ENCODE measurements at places on chromosomes 3 and 15.

GRCh38 chr15:34241376-34242330, 16.8 kb downstream of the EMC4 start:
- DNase-seq: peak; percentile 62

- no peak for DNase-seq
These were observed 36.0 kb downstream of the LEO1 start for GRCh38 chr15:51935466-51936104.

DNA sequence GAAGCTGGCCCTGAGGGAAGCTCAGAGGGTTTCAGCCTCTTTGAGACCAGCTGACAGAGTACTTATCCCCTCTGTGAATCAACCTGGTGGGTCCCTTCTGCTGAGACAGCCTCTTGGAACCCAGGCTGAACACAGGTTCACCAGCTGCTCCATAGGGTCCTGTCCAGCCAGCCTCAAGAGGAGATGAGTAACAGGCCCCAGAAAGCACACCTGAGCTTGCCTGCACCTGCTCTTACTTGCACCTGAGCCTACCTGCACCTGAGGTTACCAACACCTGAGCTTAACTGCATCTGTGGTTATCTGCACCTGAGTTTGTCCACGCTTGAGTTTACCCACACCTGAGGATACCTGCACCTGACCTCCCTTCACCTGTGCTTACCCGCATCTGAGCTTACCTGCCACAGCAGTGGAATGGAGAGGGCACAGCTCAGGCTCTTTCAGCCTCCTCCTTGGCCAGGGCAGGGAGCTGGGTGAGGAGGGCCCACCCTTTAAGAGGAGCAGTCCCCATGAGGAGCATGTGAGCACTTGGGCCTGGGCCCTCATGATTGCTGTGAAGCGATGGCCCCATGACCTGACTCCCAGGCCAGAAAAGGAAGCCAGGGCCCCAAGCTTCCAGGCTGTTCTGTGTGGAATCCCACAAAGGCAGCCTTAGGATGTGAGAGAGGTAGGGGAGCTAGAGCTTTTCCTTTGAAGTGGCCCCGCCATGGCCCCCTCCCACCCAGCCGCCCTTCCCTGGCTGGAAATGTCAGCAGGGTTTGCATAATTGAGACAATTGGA, at the start of gene TRPM1:
Gene TRPM1, minus strand, starts transcription at position 464 of the 777 bp plus-strand sequence. CDS start 20,370 bp downstream, outside the sequence.
- DNase-seq: no peak

DNA sequence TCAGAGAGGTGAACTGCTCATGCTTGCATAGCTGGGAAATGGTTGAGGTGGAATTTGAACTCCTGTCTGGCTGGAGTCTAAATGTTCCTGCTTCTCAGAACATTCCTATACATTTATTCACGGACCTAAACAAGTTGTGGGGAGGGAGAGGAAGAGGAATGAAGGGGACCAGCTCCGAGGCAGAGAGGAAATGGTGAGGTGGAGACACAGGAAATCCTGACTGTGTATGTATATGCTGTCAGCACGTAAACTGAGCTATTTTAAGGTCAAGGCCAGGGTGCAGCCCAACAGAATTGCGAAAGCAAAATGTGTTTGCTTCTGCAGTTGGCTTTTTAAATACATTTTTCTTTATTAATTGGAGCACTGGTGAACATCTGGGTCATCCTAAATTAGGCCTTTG, 74.1 kb upstream of the POMGNT2 start:
- DNase-seq: peak; percentile 65

DNA sequence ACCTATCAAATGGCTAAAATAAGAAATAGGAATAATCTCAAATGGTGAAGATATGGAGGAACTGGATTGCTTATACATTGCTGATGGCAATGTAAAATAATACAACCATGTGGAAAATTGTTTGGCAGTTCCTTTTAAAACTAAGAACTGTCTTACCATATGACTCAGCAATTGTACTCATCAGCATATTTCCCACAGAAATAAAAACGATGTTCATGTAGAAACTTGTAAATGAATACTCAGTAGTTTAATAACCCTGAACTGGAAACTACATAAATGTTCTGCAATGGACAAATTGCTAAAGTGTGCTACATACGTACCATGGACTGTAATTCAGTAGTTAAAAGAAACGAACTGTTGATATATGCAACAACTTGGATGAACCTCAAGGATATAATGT, 253.9 kb upstream of the RBMS3 start:
- DNase-seq: no peak

DNA sequence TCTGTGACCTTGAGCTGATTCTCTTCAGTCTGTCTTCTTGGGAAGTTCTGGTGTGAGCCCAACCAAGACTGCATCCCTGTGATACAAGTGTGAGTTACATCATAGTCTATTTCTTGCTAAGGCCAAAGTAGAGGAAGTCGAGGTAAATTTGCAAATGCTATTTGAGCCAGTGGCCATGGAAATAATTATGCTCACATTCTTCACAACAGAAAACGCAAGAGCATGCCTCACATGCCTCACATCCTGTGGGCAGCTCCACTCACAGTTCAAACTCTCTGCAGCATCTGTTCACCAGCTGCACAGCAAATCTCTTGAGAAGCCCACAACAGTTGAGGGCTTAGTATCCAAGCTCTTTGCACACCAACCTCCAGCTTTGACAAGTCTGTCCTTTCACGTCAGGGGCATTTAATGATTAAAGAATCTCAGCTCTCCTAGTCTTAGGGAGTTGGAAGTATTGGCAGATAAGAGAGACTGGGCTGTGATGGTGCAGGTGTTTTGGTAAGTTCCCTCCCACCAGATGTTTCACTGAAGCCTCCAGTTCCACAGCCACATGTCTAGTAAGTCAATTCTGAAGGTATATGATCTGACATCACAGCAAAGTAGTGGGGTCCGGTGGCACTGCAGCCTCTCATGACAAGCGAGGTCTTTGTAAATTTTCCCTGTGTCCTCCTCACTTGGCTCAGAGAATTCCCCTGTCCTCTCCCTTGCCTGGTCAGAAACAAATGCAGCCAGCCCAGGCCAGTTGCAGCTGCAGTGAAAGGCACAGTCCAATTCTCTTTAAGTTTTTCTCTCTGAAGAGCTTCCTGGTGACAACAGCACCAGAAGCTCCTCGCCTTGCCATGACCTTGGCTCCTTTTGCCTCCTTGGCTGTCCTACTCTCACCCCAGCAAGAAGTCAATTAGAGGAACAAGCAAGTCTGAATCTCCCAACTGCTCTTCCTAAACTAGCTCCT, 166.1 kb downstream of the SSR3 start:
- no peak for DNase-seq

- no peak for DNase-seq
These were observed 40.8 kb downstream of the RARB start for GRCh38 chr3:25468866-25469319.

- DNase-seq: no peak
These were observed 216.1 kb downstream of the PTPRG start for GRCh38 chr3:61777483-61777882.

GRCh38 chr15:39556461-39556860, 24.4 kb upstream of the THBS1 start:
- DNase-seq: no peak

DNA sequence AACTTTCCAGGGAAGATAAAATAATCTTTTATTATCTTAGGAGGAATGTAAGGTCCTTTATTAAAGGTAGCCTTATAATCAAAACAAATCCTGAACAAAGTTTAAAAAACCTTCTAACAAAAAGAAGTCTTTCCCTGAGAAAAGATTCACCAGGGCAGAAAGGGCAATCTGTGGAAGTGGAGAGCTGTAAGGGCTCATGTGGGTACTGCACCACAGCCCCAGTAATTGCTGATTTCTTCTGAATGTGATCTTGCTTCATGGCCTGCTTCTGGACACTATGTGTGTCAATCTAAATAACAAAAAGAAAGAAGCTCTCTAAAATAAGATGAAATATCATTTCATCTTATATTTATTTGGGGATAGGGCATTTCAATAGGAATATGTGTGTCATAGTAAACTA, 1501.6 kb downstream of the OTOL1 start:
- DNase-seq: no peak

DNA sequence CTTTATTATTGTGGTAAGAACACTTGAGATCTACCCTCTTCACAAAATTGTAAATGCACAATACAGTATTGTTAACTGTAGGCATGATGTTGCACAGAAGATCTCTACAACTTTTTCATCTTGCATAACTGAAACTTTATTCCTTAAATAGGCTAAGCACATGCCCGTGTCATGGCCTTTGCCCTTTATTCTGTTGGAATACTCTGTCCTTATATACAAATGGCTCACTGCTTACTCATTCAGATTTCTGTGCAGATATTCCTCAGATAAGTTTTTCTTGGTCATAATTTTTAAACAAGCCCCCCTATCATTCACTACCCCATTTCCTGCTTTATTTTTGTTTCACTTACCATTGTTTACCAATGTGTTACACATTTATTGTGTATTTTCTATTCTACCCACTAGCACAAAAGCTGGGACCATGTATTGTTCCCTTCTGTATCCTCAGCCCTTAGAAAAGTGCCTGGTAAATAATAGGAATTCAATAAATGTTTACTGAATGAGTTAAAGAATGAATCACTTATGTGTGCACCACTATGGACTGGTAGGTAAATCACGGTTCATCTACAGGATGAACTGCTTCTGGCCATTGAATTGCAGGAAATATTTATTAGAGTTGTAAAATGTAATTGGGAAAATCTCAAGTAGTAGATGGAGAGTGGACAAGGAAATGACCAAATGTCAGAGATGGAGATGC, 151.0 kb downstream of the CPNE4 start:
- no peak for DNase-seq

DNA sequence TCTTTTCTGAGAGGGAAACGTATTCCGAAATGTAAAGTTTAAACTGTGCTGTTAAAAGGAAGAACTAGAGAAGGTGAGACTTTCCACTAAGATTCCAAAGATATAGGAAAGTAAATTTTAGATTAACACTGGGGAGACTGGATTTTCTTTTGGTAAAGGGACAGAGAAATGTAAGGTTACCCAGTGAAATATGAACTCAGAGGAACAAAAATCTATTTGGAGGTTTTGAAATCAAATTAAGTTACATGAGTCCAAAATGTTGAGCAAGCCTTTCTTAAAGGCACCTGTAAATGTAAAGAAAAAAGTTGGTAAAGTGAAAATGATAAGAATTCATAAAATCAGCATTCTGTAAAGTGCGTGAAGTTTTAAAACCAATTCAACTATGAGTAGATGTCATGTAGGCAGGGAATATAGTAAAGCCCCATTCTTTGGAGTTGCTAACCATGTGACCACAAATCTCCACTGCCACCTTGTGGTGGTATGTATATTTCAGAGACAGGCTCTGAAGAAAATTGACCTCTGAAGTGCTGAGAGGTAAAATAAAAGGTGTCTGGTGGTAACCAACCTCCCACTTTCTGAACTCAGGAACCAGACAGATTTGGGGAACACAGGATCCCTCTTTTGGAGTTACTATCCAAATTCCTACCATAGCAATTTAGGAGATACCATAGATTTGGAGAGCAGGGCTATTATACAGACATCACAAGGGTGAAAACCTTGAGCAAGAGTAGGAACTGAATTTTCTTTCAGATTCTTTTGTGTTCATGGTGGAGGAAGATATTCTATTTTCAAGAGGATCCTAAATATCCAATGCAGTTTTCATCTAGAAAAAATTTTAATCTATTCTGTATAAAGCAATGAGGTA, 215.3 kb downstream of the ROBO2 start:
- no peak for DNase-seq

- no peak for DNase-seq
These were observed 200.5 kb upstream of the LRTM1 start for GRCh38 chr3:55128225-55128823.

GRCh38 chr15:48367483-48367882, 36.3 kb downstream of the DUT start:
- no peak for DNase-seq

GRCh38 chr3:128763967-128764366, 38.0 kb downstream of the RAB7A start:
- DNase-seq: no peak

GRCh38 chr3:69441040-69441439, 55.2 kb upstream of the FRMD4B start:
- DNase-seq: no peak

DNA sequence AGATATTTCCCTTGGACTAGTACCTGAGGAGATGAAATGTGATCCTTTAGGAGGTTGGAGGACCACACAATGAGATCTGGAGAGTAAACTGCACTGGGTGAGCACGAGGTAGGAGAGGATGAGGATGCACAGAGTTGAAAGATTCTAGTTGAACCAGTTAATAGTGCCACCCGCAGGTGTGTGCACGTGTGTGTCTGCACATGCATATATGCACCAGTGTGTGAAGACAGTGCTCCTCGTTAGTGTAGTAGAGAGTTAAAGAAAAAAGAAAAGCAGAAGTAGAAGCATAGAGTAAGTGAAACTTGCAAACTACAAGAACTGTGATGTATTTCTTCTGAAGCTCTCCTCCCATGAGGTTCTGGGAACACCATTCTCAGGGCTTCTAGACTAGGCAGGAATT, 8.4 kb downstream of the MED12L start:
- DNase-seq: no peak

DNA sequence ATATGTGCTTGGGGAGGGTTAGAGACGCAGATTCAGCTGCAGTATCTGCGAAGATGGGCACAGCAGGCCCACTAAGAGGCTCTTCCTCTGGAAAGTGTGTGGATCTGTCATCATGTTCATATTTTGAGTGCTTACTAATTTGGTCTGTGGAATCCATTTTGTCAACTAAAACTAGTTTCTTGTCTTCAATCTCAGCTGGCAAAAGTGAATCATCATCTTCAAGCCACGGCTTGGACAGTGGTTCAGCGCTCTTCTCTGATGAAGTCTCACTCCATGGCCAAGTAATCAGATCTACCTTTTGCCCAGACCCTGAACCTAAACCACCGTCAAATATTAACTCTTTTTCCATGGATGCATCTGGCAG, 76.2 kb downstream of the IMPG2 start:
- no peak for DNase-seq

DNA sequence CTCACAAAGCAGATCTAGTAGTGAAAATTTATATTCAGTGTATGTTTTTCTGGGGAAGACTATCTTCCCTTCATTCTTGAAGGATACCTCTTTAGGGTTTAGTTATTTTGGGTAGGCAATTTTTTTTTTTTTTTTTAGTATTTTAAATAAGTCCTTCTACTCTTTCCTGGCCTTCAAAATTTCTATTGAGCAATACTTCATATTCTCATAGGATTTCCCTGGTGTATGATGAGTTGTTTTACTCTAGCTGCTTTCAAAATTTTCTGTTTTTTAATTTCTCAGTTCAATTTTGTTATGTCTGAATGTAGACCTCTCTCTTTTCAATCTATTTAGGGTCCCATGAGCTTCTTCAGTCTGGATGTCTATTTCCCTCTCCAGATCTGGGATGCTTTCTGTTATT, 74.3 kb upstream of the PLSCR4 start:
- DNase-seq: no peak

GRCh38 chr15:27019687-27020086, 48.7 kb downstream of the GABRG3 start:
- no peak for DNase-seq

DNA sequence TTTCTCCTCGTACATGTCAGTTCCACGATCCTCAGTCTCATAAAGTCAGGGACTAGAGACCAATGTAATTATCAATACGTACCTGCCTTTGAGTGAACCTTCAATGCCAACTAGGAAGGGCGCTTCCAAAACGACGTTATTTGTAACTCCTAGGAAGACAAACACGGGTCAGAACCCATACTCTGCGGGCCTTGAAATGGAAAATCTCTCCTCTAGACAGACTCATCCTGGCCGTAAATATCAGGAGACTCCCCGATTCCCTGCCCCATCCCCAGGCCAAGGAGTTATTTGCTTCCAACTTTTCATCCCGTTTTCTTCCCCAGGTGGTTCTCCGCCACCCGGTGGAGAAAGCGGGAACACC, 578 bp downstream of the OIP5 start:
- no peak for DNase-seq

GRCh38 chr3:106635271-106635670, 742.0 kb upstream of the CCDC54 start:
- no peak for DNase-seq

- DNase-seq: peak; percentile 57
These were observed 14.4 kb downstream of the EFCC1 start for GRCh38 chr3:129015388-129016105.

Measured in CD4-positive, alpha-beta T cell treated with Interleukin-4 for 4 hours (primary cell).